ENCODE measurements at places on chromosomes 7 and 10.

DNA sequence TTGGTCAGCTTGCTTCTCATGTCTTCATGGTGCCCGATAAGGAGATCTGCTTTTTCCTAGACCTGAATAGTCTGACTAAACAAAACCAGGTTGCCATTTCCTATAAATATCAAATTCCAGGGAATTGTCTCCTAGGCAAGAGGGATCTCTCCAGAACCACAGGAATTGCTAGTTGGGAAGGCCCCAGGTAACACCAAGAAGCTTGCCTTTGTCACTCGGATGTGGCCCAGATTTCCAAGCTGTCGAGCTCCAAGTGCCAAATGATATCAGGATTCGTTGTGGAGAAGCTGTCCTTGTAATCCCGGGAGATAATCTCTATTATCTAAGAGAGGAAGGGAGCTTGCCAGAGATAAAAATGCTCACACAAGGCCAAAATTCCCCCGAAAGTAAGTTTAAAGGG, 1288.5 kb upstream of the AUTS2 start:
- DNase-seq, result no peak

DNA sequence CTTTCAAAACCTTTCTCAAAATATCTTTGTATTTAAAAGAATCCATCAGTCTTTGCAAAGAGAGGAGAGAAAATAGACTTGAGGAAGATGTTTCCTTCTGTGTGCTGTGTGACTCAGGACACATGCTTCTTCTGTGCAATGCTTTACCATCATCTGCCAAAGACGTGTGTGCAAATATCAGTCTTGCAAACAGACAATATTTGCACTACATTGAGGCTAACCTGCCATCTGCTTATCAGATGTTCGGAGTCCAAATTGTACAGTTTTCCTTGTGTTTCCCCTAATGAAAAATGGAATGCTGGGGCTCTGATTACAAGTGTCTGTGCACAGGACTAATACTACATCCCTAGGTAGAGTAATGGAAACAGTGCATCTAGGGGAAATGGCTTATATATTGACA, 353.1 kb upstream of the LRRTM3 start:
- no peak for DNase-seq

DNA sequence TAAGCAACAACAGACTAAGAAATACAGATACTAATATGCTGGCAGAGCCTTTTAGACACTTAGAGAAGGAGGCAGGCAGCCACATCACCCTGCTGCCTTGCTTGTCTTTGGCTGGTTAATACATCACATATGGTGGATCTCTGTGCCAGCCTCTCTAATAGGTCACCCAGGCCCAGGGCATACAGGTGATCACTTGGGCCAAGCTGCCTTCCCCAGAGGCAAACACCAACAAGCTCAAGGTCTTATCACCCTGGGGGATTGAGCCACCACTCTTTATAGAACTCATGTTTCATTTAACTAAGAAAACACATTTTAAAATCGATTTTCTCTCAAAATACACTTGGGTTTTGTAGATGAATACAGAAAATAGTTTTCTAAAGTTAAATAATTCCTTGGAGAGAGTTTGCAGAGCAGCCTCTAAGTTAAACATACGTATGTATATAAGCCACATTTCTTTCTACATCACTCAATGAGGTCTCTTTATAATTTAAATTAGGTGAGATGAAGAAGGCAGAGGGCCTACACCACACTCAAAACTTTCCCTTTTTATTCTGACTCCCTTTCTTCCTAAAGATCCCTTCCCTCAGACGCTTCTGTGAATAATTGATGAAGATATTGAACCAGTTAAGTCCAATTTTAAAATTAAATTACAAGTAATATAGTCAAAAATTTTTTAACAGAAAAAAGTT, 556.8 kb upstream of the GHITM start:
- DNase-seq, result no peak

- no peak for DNase-seq
Measured at GRCh38 chr7:97771576-97771975, 39.7 kb downstream of the TAC1 start.

GRCh38 chr7:110940756-110941155, 150.2 kb upstream of the LRRN3 start:
- DNase-seq, result no peak

DNA sequence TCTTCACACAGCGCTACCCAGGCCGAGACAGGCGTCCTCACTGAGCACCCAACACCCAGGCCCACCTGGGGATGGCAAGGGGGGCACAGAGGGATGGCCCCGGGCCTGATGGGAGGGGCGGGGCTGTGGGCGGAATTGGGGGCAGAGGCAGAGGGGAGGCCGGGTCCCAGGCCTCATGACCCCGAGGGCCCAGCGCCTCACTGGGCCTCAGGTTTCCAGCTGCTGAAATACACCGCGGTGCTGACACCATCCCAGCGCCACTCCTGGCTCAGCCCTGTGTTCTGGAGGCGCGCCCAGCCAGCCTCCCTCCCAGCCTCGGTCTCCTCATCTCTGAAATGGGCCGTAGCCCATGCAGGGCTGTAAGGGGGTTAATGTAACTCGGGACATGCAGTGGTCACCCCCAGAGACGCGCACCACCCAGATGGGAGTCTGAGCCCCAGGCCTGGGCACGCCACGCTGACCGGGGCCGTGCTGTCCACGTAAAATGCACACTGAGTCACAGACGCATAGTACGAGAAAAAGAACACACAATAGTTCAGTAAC, 82.3 kb downstream of the UNCX start:
- no peak for DNase-seq

DNA sequence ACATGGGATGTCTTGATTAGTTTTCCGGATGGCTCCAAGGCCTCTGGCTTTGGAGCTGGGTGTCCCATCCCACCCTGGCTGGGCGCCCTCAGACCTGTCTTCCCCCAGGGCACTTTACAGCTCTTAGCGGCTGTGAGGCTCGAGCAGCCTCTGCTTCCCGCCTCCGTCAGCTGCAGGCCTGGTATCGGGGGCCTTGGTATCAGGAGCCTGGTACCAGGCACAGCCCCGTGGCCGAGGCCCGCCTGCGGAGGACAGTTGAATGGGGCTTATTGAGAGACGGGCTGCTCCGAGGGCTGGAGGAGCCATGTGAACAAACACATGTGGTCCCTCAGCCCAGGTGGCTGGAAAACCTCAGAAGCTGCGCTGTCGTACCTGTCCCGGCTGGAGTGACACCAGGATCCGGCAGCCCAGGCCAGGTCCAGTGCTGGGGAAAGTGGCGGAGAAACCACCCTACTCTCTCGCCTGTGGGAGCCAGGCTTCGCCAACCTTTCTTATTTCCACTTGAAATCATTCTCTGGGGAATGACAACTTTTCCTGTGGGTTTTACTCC, 23.9 kb upstream of the AP5Z1 start:
- DNase-seq, result no peak

GRCh38 chr10:6350609-6351008, 147.9 kb downstream of the PFKFB3 start:
- DNase-seq, result no peak

DNA sequence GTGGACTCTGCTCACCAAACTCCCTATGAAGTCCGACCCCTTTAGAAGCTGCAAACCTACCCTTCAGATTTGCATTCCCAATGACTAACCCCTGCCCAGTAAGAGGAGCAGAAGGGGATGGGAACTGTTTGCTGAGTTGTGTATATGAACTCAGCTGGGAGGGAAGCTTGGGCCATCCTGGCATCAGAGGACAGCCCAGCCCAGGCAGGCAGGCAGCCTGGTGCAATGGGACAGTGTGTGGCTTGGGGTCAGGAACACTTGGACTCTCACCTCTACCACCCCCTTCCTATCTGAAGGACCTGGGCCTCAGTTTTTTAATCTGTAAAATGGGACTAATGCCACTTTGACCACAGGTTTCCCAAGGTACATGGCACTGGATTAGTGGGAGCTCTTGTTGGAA, 147.4 kb upstream of the GPR26 start:
- no peak for DNase-seq

DNA sequence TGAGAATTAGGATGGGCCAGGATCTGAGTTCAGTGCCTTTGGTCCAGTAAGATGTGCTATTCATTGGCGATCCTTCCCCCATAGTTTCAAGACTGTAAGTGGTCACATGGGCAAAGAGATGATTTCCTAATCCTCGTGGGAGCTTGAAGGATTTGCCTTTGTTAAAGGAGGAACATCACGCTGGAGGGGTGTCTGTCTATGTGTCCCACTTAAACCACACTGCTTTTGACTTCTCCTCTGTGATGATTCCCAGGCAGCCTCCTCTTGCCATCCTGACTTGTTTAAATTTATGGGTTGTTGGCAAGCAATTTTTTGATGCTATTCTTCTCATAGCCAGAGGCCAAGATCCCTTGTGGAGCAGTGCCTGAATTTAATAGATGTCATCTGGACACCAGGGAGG, 154.0 kb downstream of the TCF7L2 start:
- DNase-seq, result no peak

GRCh38 chr7:114160925-114161324, 242.1 kb upstream of the PPP1R3A start:
- DNase-seq, result no peak

DNA sequence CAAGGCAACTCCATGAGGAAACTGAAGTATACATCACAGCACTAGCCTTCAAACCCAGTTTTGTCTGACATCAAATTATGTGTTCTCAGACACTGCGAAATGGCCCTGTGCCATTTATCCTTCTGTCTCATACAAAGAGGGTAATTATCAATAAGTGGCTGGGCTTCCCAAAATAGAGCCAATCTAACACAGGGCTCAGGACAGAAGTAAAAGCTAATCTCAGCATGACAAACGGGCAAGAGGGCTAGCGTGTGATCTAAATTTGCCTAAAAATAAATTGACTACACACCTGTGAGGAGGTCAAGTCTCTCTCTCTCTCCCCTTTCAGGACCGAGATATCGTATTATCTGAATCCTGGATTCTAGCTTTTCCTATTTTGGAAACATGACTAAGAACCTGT, 67.2 kb downstream of the DGKB start:
- DNase-seq, result no peak

DNA sequence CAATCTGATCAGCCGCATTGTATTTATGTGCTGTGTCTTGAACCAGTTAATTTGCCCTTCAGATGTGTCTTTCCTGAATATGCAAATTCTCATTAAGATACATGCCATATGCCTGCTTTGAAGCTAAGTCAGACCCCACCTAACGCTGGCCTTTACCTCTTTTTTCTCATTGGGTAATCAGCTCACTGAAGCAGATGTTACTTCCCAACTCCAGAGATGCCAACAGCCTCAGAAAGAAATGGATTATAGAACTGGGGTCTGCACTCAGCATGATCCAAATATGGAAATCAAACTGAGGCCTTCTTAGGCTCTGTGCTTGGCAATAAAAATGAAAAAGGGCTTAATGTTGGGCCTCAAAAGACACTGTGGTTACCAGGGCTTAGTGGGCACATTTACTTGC, 113.9 kb downstream of the FZD1 start:
- DNase-seq, result no peak

DNA sequence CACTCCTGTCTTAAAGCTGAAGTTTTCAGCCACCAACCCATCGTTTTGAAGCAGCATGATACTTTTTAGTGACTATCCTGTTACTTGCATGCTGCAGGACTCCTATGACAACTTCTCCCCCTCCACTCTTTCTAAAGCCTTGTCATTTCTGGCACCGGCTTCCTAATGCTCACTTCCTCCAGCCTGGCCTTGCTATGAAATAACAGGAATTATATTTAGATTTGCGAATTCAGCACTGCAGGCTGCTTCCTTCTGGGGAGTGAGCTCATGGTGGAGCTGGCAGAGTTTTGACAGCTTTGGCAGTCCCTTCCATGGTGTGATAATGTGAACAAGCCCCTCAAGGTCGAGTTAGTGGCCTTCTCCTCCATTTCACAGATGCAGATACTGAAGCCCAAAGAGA, 13.4 kb downstream of the BLNK start:
- DNase-seq, result no peak

GRCh38 chr7:142918901-142919300, 14.6 kb downstream of the TRPV5 start:
- DNase-seq, result no peak

DNA sequence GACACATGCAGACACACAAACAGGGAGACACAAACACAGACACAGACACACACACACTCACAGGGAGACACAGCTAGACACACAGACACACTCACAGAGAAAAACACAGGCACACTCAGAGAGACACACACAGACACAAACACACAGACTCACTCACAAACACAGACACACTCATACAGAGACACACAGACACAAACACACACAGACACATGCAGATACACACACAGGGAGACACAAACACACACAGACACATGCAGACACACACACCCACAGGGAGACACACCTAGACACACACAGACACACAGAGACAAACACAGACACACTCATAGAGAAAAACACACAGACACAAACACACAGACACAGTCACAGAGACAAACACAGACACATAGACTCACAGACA, 67.9 kb downstream of the ADARB2 start:
- no peak for DNase-seq

DNA sequence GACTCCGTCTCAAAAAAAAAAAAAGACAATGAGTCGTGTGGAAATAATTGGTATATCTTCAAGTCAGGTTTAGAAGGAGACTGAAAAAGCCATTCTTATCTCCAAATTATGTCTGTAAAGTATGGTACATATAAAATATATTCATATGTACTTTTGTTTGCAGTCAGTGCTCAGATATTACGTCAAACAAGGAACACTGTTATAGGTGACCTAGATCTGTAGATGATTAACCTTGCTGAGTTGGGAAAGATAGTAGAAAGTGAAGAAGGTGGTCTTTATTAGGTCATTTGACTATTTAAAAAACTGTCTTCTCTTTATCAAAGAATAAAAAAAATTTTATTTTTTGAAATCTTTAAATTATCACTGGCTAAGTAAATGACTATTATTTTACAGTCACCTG, 44.9 kb upstream of the CYP26C1 start:
- no peak for DNase-seq

- no peak for DNase-seq
Measured at GRCh38 chr7:24337180-24337579, 53.2 kb downstream of the NPY start.

DNA sequence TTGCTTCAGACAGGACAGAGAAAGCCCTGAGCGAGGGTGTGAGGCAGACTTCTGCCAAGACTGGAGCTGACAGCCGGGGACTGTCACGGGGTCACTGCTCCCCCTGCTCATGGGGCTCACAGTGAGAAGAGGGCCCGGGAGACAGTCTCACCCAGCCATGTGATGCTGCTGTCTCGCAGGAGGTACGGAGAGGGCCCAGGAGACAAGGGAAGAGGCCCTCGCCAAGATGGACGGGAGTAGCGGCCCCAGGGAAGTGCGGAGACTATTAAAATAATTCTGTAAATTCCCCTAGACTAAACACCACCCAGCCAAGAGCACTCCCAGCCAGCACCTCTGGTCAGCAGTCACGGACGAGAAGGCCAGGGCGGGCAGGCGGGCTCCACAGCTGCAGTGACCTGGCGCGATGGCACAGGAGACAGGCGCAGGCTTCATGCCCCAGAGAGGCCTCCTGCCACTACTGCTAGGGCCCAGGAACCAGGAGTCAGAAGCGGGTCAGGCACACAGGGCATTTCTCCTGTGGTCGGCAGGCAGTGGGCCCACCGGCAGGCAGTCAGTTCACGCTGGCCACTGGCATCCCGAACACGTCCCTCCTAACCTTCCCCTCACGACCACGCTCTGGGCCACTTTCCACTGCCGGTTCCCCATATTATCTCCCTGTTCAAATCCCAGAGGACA, 24.1 kb downstream of the WDR86 start:
- DNase-seq, result no peak

Measured in T-helper 2 cell (primary cell).